ENCODE measurements at places on chromosomes 7 and 10.

DNA sequence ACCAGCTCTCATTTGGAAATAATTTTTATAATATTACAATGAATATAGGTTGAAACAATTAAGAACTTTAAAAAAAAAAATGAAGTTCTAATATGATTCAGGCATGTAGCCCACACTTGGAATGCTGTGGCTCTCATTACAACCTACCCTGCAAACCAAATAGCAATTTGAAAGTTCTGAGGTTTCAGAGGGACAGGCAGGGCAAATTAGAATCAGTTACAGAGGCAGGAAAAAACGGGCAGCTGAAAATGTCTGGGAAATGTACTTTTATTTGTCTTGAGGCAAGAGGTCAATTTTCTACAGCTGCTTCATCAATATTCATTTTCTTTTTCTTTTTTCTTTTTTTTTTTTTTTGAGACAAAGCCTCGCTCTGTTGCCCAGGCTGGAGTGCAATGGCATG lies 95.3 kb downstream of the PIP4K2A start:
- no peak for DNase-seq

- peak; percentile 21 for DNase-seq
Measured at GRCh38 chr10:79178614-79179163, 109.9 kb downstream of the ZMIZ1 start.

GRCh38 chr10:47282005-47282656 lies 17.9 kb upstream of the GDF10 start:
- DNase-seq = no peak

DNA sequence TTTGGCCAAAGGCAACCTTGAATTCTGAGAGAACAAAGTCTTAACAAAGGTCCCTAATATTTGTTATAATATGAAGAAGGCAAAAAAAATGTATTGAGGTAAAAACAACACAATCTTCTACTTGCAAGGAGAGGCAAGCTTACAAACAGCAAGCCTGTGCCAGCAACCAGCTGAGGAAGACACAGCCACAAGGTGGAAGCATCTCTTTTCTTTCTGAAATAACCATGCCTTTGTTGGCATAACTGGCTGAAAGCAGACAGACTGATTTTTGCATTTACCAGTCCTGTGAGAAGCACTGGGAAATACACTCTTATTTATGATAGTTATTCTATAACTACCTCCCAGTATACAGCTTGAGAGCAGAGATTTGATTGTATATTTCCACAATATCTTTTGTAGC lies 292.0 kb downstream of the PHTF2 start:
- peak; percentile 12 for DNase-seq

DNA sequence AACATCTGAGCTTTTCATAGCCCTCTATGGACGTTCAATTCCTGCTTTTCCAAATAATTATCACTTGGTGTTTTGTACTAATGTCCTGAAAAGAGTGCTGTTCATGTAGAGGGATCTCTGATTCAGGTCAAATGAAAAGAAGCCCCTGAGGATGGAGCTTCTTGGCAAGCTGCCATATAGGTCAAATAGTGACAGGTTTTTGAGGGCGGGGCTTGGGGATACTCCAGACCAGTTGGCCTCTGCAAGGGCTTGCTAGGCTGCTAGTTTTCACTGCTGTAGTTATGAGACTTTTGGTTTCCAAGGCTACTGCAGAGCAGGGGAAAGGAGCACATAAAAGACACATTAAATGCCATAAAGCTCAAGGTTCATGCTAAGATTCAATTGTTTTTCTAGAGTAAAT lies 257.2 kb upstream of the CACNA2D1 start:
- peak; percentile 14 for DNase-seq

GRCh38 chr7:130207033-130207432 lies 627 bp upstream of the SSMEM1 start:
- DNase-seq = peak; percentile 58

DNA sequence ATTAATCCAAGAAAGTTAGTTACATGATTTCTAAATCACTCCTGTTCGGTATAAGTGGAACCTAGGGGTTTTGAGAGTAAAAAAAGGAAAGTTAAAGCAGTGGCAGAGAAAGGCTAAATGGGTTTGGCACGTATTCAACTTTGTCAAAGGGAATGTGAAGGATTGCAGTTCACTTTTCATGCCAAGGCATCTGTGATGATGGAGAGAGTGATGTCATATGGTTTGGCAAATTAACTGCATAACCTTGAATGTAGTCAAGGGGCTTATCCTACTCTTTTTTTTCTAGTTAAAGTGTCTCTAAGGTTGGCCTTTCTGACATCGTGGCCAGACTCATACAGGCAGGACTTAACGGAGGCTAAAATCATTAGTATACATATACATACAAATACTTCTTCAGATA lies 277.8 kb downstream of the EXOC4 start:
- DNase-seq = no peak

- no peak for DNase-seq
Measured at GRCh38 chr7:113179313-113179712, 61.0 kb upstream of the SMIM30 start.

- no peak for DNase-seq
Measured at GRCh38 chr7:99863847-99864440, 12.9 kb downstream of the OR2AE1 start.

DNA sequence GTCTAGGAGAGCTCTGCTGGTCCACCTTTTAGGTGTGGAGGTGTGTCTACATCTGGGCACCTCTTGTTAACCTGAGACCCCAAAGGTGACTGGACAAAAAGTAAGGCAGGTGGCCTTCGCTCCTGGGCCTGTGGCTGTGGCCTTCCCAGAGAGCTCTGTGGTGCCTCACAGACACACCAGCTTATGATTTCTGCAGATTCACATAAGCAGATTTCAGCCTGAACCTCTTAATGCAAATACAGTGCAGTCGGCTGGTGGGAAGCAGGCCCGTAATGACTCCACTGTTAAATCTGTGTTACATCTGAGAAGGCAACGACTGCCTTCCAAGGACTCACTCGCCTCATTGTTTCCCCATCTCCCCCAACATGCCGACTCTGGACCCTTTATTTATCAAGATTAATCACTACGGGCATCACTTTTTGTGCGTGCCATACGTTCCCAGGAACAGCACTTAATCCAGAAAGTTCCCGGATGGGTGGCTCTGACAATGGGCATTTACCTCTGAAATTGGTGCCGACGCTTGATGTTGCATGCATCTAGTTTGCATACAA lies 119.8 kb downstream of the EBF3 start:
- DNase-seq = no peak

DNA sequence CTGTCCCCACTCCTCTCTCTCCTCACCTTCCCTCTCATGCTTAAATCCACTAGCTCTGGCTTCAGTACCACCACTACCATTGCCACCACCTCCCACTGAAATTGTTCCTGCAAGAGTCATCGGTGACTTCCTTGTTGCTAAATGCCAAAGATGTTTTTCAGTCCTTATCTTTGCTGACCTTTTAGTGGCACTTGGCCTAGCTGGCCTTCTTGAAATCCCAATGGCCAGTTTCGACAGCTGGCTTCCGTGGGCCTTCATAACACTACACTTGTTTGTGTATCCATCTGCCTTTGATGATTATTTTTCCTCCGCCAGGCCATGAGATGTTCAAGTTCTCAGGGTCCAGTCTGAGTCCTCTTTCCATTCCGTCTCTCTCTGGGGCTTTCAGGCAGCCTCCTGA lies 118.2 kb upstream of the NANOS1 start:
- DNase-seq = no peak

DNA sequence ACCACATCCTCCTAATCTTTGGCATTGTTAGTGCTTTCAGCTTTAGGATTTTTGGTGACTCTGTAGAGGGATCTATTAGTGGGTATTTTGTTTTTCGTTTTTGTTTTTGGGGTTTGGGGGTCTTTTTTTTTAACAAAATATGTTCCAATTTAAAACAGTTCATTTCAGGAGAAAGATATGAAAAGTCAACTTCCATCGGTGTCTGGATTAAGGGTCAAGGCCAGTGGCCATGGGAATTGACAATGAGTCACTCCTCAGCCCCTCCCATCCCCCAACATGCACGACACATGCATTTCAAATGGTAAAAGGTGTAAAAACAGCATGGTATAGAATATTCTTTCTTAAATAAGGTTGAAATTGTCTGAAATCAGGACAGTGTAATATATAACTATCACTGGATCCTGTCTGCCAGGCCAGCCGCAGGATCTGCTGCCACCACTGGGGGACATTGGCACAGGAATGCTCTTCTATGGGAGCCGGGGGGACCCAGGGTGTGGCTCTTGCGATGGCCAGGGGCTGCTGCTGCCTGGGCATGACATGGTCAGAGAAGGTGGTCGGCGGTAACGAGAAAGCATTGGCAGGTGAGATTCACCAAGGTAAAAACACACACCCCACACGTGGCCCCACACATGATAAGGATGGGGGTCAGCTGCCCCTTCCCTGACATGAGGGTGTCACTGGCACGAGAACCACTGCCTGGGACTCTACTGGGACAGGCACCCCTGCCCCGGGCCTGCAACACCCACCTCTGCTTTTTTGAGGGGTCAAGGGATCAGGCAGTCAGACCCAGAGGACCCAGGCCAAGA lies 126.2 kb upstream of the KCTD7 start:
- DNase-seq = no peak

- DNase-seq = no peak
Measured at GRCh38 chr10:65430979-65431378, 1494.9 kb upstream of the LRRTM3 start.

DNA sequence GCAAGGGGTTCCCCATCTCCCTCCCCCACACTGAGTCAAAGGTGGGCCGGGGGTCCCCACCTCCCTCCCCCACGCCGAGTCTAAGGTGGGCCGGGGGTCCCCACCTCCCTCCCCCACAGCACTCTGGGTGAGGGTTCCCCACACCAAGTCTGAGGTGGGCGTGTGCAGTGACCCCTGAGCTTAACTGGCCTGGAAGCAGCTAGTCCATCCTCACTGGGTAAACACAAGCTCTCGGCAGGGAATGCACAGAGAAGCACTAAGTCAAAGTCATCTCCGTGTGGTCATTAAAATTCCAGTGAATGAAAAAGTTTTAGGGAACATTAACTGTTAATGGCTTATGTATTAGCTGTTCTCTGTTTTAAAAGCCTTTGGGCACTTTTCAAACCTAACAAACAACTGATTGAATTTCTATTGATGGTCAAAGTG lies 43.7 kb upstream of the PRKAR1B start:
- no peak for DNase-seq

GRCh38 chr10:92222603-92223262 lies 68.1 kb downstream of the CPEB3 start:
- no peak for DNase-seq

GRCh38 chr10:74150204-74150989 lies at the start of gene AP3M1:
Gene AP3M1 (minus strand): TSS chr10:74150828. CDS start chr10:74138379, 12,449 bp downstream.
- DNase-seq = no peak

DNA sequence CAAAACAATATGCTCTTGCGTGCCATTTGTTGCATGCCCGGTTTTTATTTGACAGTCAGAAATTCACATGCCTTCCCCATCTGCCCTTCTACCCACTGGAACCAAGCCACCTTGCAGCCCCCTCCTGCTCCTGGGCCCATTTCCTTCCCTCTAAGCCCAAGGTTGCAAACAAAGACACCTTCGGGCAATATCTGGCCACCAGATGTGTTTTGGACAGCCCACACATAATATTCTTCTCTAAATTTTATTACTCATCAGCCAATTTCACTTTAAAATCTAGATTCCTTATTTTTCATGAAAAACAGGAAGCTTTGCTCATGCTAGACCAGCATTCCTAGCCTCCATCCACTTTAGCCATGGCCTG lies 18.2 kb upstream of the C10orf105 start:
- DNase-seq = no peak

GRCh38 chr10:11667756-11668155 lies 56.3 kb upstream of the USP6NL start:
- DNase-seq = peak; percentile 37

DNA sequence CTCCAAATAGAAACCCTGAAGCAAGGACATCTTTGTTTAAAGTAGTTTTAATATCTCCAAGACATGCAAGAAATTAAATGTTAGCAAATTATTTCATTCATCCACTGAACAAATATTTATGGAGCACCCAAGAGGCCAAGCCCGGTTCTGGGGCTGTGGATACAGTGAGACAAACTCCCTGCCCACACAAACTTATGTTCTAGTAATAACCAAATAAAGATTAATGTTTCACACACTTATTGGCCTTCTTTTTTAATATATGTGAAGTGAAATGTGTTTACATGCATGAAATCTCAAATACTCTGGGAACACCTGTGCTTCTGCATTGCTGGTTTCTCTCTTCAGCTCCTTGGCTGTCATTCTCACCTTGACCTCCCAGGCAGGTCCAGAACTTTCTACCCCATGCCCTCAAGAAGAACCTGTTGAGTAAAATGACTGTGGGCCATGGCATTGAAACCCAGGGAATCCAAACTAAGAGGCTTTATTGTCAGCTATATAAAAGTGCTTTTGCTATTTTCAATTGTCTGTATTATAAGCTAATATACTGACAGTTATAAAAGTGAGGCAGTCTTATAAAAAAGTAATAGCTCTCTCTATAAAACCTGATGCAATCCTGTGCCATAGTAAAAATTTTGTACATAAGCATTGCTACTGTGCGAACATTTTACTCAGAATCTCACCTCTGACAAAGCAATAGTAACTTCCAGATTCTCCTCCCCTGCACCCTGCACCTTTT lies 43.7 kb downstream of the SVIL start:
- DNase-seq = no peak

GRCh38 chr7:93148144-93148543 lies at the start of gene SAMD9L:
Gene SAMD9L (minus strand): TSS chr7:93148385. CDS start chr7:93135971, 12,414 bp downstream.
- DNase-seq = peak; percentile 69

DNA sequence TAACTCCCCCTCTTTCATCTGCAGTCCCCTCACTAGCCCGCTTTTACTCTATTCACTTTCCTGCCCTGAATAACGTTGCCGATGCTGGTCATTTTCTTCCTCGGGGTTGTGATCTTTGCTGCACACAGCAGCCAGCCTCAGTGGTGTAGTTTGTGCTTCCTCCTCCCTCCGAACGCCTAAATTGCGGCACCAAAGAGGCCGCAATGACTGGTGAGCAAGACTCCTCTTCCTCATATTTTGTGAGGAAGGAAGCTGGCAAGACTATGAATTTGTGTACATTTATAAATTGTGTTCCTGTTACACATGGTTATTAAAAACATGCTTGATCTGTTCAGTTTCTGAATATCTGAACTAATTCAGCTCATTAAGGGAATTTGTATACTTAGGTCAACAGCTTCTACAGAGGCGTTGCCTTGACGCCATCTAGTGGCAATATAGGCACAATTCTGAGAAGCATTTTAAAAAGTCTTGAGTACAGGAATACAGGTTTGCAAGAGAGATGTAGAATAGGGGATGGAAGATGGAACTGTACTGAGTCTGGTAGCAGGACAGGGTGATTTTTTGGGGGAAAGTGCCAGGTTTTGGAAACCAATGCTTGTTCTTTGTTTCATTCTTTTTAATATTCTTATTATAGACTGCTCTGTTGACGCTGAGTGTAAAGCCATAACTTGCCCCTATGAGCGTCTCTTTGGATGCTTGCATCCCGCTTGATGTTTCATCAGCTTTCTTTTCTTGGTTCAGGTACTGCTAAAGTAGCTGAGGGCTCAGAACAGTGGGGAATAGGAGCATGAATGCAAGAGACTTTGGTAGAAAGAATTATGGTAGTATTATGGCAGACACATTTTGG lies 4.1 kb upstream of the TAS2R5 start:
- peak; percentile 82 for DNase-seq

DNA sequence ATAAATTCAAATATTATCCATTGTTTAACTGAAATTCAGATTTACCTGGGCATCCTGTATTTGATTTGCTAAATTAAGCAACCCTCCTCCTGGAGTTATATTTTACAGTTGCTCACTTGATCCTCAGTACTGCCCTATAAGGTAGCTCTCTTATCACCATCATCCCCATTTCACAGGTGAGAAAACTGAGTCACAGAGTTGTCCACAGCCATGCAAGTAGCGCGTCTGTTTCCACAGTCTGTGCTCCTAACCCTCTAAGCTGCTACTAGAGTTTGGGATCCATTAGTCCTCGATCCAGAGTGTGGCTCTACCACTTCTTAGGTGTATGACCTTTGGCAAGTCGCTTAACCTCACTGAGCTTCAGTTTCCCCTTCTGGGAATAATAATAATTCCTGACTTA lies 34.9 kb upstream of the KDM7A start:
- DNase-seq = no peak
